Posterior cingulate gyrus (tissue), 11 donors: ENCODE measurements at places on chromosomes 4 and X.
A peak's percentile ranks its signal among the peaks of the same experiment; 100 is the strongest.

DNA sequence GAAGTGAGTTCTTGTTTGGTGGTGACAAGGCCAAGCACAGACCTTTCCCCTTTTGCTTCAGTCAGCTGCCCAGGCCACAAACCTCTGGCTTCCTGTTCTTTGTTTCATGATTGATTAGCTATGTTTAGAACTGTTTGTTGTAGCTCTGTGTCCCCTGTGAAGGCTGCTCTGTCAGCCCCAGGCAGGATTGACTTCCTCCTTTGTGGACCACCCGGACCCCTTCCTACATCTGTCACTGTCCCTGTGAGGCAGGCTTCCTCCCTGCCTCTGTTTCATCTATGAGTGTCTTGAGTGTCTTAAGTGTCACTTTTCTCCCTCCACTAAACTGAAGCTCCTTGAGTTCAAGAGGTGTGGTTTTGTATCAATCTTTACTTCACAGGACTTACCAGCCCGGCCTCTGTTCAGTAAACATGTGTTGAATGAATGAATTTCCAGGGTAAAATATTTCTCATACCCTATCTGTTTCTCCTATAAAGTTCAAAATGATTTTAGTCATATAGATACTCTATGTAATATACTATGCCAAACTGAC, 83.5 kb downstream of the ZNF674 start:
- DNase-seq = no peak

- DNase-seq = no peak
Measured at GRCh38 chr4:120517966-120518365, 404.6 kb downstream of the PRDM5 start.

- DNase-seq = no peak
Measured at GRCh38 chrX:40749681-40750494, 14.5 kb upstream of the MED14 start.

DNA sequence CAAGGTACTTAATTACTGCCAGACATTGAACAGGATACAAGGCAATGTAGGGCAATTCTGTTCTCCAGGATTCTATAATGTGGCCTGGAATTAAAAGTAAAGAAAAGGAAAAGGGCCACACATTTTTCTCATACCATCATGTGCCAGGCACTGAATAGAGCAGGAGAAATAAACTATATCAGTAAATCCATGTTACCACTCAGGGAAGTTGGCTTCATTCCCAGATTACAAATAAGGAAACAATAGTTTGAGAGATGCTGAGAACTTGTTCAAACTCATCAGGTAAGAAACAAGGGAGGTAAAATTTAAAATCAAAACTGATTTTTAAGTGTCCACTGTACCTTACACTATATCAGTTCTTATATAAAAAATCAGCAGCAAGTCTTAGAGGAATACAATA, 645.0 kb upstream of the ATOH1 start:
- DNase-seq = no peak

GRCh38 chr4:41644915-41645295, 103.6 kb downstream of the PHOX2B start:
- no peak for DNase-seq

DNA sequence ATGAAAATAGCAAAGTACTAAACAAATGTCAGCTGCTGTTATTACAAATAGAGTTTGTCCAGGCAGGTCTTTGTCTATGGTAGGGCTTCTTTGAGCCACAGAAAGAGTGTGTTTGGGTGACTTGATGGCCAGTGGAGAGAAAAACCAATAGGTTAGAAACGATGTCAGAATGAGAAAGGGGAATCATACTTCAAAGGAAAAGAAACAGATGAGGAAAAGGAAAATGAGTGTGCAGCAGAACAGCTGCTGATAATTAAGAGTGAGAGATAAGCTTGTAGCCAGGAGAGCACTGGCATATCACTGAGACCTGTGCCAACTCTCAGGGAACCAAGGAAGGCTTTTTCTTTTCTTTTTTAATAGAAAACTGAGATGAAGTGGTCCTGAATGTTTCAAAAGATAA, 257.2 kb downstream of the ARHGAP24 start:
- no peak for DNase-seq

DNA sequence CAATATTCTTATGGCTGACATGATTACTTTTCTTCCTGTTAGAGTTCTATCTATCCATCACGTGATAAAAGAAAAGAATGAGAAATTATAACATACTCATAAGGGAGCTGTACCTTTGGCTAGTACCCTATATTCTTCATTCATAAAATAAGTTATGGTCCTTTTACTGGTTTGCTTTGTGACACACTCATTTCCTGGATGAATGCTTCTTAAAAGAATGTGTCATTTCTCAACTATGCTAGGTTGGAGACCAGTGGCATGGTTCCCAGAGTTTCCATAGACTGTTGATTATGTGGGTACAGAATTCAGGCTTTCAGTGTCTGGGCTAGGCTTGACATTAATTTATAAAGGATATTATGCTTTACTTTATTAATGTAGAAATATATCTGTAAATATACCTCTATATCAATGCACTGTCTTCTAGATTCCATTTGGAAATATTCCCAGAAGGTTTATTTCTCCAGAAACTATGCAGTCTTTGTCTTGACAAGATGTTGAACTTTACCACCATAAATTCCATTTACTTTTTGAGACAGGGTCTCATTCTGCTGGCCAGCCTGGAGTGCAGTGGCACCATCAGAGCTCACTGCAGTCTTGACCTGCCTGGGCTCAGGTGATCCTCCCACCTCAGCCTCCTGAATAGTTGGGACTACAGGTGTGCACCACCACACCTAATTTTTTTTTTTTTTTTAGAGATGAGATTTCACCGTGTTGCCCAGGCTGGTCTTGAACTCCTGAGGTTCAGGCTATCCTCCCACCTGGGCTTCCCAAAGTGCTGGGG, 23.8 kb downstream of the NUDT6 start:
- DNase-seq = no peak

DNA sequence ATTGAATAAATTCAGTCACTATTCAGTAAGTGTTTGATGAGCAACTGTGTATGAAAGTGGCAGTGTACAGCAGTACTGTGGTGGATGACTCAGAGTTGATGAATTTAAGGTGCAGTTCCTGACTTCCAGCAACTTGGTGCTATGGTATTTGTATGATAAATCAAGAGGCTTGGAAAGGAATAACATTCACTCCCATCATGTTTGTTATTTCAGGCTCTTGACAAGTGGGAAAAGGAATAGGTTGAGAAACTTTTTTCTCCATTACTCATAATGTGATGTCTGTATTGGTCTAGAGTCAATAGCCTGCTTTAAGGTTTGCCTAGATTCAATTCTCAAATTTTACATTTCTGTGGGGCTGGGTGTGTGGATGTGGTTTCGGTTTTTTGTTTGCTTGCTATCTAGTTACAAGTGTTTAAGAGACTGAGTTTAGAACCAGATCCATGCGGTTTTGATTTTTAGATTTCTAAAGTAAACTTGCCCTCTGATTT, 35.1 kb upstream of the CYP2U1 start:
- DNase-seq = no peak

DNA sequence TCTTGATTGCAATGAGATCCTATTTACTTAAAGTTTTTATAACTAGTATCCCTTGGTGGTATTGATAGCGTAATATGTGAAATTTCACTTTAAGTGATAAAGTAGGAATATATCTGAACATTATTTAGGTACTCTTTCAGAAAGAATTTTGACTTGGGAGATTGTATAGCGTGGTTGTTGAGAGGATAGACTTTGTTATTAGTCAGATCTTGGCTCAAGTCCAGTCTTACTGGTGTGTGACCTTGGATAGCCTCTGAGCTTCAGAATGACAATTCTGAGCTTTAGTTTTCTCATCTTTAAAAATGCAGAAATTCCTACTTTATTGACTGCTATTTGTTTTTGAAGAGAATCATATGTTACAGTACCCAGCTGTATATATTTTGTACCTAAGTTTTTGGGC, 32.6 kb downstream of the DCK start:
- no peak for DNase-seq

DNA sequence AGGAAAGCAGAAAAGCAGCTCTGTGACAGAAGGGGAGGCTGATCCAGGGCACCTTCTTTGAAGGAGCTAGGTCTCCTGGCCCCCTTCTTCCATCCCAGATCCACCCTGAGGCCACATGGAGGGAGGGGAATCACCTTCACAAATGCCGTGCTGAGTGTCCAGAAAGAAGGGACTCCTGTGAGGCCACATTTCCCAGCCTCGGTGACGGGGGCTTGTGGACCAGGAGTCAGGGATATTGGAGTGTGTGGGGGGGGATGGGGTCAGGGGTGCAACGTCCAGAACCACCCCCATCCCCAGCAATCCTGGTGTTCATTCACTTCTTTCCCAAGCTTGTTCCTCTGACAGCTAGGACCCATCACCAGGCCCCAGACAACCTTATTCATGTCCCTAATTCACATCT, 4.7 kb downstream of the TIMM17B start:
- no peak for DNase-seq

DNA sequence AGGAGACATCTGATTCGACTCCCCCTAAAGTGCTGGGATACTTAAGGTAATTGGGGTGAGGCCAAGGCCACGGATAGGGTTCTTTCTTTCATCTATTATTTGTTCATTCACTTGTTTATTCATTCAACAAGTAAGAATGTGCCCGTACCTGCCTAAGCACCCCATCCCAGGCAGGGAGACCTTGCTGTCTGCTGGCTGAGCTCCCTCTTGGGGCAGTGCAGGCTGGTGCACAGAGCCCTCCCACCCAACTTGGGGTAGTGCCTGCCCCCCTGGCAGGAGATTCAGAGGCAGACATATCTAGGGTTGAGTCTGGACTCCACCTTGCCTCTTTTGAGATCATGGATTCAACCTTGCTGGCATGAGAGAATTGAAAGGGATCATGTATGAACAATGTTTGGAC, 95.7 kb downstream of the DRD5 start:
- DNase-seq = no peak

- no peak for DNase-seq
Measured at GRCh38 chrX:154030266-154030665, 10.6 kb upstream of the IRAK1 start.

GRCh38 chrX:119698845-119699244, 5.9 kb upstream of the SEPTIN6 start:
- DNase-seq = no peak

- no peak for DNase-seq
Measured at GRCh38 chrX:8273451-8273895, 102.4 kb upstream of the VCX2 start.

GRCh38 chrX:13761606-13762414, 27.3 kb downstream of the OFD1 start:
- no peak for DNase-seq

DNA sequence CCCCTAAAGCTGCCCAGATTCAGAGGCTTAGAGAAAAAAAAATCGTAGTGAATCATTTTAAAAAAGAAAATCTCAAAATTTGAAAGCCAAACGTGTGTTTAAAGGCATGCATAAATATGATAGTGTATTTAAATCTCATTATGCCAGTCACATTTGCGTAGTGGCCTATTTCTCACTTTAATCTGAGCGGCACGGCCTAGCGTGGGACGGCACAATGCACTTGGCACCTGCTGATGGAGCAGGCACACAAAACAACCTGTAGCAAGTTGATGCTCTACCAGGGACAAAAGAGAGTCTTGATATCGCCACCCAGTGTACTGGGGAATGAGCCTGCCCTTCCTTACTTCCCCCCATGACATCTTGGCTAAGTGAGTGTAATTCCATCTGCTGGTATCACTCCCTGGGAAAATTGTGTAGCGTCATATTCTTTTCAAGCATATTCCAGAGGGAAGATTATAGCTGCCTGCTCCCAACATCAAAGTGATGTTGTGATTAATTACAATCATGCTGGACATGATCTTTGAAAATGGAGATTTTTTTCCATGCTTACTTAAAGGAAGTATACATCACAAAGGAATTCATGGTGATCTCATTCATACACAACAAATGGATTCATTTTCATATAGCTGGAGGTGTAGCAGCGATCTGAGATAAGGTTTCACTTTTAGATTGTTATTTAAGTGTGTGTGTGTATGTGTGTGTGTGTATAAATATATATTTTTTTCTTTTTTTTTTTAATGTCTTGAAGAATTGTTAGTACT, 138.8 kb downstream of the DCTD start:
- peak; percentile 74 for DNase-seq

DNA sequence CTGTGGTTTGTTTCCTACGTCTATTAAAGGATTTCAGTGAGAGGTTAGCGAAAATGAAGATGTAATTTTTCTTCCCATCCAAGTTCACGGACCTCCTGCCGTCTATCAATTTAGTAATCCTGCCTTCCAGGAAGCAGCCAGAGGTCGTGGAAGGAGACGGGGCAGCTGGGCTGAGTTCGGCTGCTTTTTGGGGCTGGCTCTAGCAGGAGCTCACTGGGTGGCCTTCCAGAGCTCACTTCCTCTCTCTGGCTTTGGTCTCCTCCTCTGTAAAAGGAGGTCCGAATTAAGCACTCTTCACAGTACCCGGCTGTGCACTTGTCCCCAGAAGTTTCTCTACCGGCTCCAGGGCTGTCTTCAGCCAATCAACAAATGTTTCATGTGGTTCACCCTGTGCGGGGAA, 295.4 kb downstream of the BCOR start:
- DNase-seq = no peak

DNA sequence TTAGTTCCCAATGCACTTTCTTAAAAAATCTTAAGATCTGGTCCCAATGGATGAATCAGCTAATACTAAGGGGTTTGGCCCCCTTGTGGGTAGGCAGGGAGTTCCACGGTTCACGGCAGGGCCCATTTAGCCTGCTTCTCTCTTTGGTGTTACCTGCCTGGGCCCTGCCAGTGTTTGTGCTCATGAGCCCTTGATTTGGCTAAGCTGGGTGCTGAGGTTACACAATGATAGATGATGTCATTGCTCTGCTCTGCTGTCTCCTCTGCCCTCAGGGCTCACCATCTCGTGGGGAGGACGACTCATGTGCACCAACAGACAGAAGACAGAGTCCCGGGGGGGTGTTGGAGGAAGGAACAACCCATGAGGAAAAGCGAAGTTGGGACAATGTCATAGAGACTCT, 24.4 kb downstream of the RTL5 start:
- DNase-seq = no peak

- no peak for DNase-seq
Measured at GRCh38 chr4:71732706-71733105, 51.2 kb downstream of the GC start.

DNA sequence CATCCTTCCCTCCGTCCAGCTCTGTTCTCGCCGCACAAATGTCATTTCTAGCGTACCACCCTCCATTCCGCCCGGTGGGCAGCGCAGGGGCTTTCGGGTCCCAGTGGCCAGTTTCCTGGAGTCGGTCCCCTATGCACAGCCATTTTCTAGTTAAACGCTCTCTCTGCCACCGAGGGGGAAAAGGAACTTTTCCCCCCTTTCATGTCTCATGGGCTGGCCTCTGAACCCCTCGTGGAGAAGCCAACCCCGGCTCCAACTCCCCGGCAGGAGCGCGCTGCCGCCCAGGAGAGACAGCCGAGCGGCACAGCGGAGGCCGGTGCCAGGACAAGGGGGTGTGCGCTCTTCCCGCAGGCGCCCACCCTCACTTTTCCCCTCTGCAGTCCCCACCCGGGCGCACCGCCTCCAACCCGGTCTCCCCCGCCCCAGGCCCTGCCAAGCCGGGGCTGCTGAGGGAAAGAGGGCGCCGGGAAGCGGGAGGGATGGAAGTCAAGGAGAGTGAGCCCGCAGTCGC, 662 bp downstream of the APBB2 start:
- DNase-seq = peak; percentile 78

GRCh38 chr4:3079694-3080123, 5.2 kb downstream of the HTT start:
- DNase-seq = no peak
